BE2C (cell line): ENCODE measurements at places on chromosomes 6 and 20.
A peak's percentile ranks its signal among the peaks of the same experiment; 100 is the strongest.

DNA sequence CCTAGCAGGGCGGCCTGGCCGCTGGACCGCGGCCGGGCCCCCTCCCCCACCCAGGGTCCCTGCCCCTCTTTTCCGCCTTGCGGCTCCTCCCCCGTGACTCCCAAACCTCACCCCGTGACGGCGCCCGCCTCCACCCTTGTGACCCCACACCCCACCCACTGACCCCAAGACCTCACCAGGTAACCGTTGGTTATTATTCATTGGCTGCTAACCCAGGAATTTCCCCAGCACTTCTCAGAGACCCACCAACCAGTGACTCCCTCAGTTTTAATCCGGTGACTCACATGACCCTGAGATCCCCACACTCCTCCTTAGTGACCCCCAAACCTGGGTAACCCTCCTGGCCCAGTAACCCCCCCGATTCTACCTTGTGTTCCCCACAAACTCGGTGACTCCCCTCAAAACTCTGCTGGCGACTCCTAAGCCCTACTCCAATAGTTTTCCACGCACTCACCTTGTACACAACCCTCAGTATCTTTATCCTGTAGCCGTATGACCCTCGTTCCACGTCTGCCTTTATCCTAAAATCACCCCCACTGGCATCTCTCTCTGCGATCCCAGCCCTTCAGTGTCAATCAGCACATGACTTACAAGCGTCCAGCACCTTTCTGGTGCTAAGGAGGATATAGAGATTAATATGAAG lies 534 bp downstream of the ZNF76 start:
- no peak for DNase-seq

- DNase-seq: no peak
These were observed 94.0 kb downstream of the SGK1 start for GRCh38 chr6:134223796-134224420.

- DNase-seq: peak; percentile 70
These were observed 129.1 kb downstream of the TNFRSF21 start for GRCh38 chr6:47180633-47181032.

GRCh38 chr6:47151232-47151898 lies 109.2 kb upstream of the ADGRF1 start:
- DNase-seq: no peak

DNA sequence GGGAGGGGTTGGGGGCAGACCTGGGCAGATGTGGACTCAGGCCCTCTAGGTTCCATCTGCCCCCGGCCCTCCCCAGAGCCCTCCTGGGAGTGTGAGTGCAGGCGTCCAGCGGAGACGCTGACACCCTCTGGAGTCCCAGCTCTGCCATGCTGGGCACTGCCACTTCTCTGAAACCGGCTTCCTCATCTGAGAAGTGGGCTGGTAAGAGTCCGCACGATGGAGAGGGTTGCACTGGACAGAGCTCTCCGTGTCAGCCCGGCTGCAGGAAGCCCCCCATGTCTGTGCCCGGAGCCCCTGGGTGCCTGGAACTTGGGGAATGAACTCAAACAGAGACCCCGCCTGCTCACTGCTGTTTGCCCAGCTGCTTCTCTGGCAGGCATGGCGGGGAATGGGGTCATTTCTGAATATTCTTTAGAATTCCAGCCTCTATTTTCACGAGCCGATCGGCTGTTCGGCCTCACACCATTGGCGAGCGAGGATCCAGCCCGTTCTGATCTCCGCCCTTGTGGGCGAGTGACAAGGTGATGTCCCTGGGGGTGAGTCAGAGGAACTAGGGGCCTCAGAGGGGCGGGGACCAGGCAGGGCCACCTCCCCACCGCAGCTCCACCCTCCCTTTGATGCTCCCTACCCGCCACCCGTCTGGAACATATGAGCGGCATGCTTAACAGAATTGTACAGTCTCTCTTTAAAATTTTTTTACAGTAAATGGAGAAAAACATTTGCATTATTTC lies 47.8 kb upstream of the GATA5 start:
- DNase-seq: no peak

DNA sequence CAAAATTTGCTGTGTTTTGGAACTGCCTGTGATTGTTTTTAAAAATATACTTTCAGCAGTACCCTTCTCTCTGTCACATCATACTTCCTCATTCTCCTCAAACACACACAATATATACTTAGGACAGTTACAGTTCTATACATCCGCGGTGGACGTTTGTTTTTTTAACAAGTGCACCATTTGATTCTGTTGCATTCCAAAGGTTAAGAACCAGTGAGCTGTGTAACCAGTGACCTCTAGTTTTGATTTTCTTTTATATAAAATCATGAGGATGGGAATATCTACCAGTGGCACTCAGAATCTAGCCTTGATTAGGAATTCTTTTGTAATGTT lies 152.8 kb downstream of the CARMIL1 start:
- DNase-seq: no peak
